Smooth muscle cell of the brain vasculature (primary cell): ENCODE measurements at places on chromosomes 3 and 15.

DNA sequence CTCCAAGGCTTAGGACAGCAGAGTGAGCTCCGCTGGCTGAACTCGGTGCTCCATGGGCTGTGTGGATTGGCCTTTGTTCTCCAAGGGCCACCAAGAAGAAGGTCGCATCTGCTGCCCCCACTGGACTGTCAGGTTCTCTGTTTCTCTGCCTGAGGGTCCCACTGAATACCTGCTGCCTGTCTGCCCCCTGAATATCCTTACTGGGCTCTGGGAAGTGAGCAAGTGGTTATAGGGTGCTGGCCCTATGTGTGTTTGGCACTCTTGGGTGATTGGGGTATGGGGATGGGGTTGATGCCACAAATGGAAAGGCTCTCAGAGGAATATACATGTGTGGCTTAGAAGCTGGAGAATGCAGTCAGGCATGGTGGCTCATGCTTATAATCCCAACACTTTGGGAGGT lies 82.3 kb downstream of the THSD4 start:
- DNase-seq: no peak

DNA sequence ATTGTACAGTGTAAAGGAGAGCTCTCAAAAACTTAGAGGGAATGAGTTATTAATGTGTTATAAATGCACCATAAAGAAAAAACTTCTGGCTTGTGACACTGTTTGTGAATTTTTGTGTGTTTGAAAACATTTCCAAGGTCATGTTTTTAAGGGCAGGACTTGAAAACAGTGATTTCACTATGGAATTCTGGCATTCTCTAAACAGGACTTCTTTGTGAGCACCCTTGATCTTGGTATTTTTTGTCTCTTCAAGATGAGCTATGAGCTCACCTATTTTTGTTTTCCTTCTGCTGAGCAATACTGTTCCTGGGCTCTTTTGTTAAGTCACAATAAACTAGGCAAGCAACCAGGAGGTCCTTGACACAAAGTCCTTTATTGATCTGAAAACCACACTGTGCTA lies 284.4 kb downstream of the RBMS3 start:
- DNase-seq: no peak

GRCh38 chr15:49649987-49650386 lies 29.1 kb downstream of the DTWD1 start:
- no peak for DNase-seq

DNA sequence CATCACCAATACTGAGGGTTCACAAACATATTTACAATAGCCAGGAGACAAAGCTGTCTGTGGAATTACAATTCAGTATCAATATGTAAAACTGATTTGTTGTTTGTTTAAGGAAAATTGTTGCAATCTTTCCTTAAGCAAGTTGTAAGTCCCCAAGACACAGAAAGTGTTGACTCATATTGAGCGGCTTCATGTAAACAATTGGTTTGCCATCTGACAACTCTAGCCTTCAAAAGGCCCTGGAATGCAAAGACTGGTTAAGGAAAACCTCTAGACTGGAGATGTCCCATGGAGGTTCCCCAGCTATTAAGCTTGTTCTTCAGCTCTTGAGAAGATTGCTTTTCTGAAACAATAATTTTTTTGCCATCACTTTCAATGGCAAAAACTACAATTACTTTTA lies 283.7 kb upstream of the PROK2 start:
- DNase-seq: no peak

DNA sequence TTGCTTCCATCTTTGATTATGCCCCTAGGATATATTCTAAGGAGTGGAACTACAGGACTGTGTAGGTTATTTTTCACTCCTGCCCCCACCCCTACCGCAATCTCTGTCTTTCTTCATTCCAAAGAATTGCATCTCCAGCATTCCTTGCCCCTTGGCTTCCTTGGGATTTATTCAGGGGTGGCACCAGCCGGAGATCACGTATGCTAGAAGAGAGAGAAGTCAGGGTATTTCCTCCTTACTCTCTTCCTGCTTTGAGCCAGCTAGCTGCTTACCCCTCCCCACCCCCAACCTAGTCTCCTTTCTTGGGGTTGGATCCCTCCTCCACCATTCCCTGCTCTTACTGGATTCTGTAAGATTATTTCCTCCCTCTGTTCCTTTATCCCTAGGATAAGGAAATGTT lies 35.0 kb upstream of the DENND4A start:
- no peak for DNase-seq

- no peak for DNase-seq
Observed at GRCh38 chr15:89335298-89336041, 846 bp upstream of the POLG start.

DNA sequence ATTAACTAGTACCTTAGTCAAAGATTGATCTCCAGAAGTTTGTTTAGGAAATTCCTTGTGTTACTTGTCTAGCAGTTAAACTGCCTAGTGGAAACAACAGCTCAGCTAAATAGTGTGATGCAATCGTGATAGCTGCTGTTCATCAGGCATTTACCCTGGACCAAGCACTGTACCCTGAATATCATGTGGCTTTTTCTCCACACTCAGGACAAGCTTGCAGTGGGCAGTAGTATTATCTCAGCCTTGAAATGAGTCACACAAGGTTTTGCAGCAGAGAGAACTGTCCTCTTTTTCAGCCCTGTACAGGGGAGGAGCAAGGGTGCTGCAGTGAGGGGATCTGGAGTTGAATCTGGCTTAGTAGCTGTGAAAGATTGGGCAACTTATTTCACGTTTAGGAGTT lies 208.4 kb downstream of the TP63 start:
- DNase-seq: no peak

- DNase-seq: no peak
Observed at GRCh38 chr3:62225051-62225450, 148.3 kb downstream of the FEZF2 start.

GRCh38 chr3:113736548-113737089 lies 9.4 kb downstream of the NAA50 start:
- DNase-seq: peak; percentile 55

DNA sequence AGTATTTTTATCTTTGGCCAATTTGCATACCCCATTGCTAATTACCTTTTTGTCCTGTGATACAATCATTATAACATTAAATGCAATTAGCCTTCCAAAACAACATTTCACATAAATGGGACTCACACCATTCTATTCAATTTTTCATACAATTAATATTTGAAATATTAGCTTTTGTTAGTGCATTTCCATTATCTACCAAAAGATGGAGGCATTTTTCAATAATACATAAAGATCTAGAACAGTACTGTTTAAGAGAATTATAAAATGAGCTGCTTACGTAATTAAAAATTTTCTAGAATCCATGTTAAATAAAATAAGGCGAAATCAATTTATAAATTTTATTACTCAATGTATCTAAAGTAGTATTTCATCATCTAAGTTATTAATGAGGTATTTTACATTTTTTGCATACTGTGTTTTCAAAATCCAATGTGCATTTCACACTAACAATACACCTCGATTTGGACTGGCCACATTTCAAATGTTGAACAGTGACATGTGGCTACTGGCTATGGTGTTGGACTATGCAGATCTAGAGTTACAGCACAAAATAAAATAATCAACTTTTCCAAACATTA lies 74.3 kb downstream of the TJP1 start:
- no peak for DNase-seq

DNA sequence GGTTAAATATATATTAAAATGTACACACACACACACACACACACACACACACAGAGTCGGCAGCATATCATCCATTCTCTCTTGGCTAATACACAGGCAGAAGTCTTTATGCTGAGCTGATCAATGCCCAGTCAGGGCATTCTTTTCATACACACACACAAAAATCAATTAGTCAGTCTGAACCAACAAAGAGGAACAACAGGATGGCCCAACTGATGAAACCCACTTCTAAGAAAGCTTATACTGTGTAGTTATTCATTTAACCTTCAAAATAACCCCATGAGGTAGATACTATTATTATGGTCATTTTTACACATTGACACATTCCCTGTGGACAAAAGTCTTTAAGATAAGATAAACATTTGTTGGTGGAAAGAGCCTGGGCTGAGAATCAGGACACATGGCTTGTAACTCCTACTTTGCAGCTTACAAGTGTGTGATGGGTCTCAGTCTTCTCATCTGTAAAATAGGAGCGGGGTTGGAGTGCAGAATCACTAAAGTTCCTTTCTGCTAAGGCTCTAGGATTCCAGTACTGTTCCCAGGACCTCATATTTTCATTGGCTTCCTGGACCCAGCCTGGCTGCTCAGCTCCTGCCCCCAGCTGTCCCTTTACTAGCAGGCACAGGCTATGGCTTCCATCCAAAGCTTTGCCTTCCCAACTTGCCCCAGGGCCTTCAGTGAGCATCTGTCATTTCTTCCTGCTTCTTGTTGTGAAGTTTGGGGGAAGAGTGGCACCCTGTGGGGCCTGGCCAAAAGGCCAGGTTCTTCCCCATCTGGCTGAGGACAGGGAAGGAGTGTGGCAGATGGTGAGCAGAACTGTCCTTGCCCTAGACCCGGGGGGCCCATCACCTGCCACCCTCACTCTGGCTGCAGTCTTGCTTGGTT lies 27.2 kb upstream of the GLCE start:
- DNase-seq: no peak

GRCh38 chr3:13543253-13543652 lies 5.7 kb upstream of the FBLN2 start:
- DNase-seq: peak; percentile 80
